ENCODE measurements at places on chromosomes 2 and 18.

- no peak for DNase-seq
Measured at GRCh38 chr2:169887120-169887519, 59.9 kb downstream of the UBR3 start.

GRCh38 chr2:127706215-127706990 lies 5.1 kb downstream of the SFT2D3 start:
- no peak for DNase-seq

DNA sequence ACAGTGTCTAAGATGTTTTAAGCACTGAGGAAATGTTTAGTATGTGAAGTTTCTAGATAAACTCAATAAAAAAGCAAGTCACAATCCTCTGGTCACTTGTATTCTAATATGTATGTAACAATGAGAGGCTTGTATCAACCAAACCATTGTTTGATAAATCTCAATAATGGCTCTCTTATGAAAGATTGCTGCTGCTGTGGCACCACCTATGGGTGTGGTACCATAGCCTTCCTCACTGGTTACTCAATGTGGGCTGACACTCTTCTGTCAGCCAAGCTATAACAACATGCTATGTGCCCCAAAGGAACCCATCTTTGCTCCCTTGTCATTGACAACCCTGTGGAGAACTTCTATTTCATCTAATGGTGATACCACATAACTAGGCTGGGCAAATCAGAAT lies 12.6 kb upstream of the RAB1A start:
- no peak for DNase-seq

DNA sequence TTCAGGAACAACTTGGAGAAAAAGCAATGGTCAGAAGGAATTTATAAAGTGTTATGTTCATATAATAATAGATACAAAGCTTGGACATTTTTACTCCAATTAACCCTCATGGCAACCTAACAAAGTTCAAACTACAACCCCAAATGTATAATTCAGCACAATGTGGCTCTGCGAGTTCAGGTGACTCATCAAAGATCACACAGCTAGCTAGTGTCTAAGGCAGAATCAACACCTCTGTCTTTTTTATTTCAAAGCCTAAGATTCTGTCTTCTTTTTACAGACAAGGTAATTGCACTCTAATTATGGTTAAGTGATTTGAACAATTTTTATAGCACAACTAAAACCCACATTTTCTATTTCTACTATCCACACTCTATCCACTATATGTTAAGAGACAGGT lies 90.5 kb downstream of the CHST9 start:
- no peak for DNase-seq

GRCh38 chr18:10979411-10979810 lies 170.0 kb downstream of the PIEZO2 start:
- DNase-seq = no peak

GRCh38 chr2:210198326-210198725 lies 26.9 kb downstream of the ACADL start:
- DNase-seq = no peak

DNA sequence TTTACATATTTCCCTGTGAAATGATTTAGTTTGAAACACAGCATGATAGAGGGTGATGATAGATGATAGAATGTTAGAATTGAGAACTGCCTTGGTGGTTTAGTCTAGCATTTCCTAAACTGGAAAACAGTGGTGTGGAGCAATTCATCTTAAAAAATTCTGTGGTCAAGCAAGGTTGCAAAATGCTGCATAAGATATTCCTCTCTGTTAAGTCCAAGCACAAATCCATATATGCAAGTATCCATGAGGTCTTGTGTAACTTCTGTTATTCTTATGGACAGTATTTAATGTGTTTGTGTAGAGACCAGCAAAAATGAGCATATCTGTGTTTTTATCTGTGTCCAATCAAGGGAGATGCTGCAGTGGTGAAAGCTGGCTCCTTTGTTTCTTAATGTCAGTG lies 30.0 kb downstream of the CPS1 start:
- no peak for DNase-seq

- no peak for DNase-seq
Measured at GRCh38 chr2:206824087-206824618, 58.7 kb downstream of the FASTKD2 start.

GRCh38 chr2:158323381-158323780 lies 133.2 kb downstream of the CCDC148 start:
- DNase-seq = no peak

DNA sequence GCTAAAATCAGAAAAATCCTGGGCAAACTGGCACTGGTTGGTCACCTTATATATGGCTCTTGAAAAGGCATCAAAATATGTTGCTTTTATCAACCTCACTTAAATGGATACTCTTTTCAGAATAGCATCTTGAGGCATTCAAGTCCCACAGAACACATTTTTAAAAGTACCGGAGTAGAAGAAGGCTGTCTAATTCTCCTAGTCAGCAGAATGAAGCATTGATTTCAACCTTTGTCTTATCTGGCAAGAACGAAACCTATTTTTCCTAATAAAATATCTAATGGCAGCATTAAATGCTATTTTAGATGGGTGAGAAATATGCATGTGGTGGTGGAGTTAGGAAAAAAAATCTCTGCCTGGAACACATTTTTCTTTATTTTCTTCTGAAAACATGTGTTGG lies 27.8 kb downstream of the TMEFF2 start:
- no peak for DNase-seq

DNA sequence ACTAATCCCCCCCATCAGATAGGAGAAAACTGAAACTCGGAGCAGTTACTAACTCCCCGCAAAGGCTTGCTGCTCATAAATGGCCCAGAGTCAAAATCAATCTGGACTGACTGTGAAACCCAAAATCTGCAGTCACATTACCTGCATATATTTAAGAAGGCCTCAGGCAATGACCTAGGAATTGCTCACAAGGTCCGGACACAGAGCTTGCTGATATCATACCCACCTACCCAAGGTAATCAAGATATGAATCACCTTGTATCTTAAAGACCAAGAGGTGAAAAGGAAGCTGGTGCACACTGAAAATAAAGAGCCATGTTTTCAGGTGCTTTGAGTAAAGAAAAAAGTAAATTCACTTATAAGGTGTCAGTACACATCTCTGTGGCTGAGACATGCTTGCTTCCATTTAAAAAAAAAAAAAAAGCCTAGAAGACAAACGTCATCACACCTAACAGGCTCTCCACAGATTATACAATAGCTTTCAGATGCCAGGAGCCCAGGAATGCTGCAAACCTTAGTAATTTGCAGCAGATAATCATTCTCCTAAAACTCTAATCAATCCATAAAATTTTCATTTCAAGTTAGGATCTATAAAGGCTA lies 195.4 kb downstream of the ZEB2 start:
- no peak for DNase-seq

GRCh38 chr2:26067980-26068507 lies 34.2 kb downstream of the RAB10 start:
- no peak for DNase-seq

DNA sequence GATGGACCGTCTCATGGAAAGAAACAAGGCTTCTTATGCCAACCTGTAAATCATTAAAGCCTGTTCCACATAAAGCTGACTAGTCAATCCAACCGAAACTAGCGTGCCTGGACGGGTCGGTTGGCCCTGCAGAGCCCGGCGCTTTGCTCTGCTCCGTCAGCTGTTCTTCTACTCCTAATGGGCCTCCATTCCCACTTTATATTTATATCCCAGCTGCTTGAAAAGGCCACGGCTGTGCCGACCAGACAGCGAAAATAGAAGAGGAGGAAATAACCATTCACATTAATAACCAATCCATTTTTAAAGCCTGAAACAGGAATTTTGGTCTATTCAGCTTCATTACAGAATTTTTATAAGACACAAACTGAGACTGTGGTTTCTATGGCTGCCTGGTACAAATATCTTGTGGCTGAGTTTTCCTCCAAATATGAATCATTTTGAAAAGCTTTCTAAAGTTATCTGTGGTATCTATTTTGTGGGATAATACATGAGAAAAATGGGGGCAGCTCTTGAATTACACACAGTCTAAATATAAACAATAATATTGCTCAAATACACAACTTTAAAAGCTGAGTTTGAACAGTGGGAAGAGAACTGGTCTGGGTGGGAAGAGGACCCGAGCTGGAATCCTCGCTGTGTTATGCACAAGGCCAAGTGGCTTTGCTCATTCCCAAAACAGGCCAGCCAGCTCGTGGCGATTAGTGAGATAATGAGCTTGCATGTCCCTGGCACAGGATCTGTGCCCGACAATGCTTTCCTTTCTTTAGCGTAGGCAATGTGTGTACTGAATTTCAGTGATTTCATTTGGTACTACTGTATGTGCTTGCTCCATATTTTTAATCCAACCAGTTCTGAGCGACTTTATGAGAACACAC lies 10.5 kb upstream of the FAM124B start:
- no peak for DNase-seq

DNA sequence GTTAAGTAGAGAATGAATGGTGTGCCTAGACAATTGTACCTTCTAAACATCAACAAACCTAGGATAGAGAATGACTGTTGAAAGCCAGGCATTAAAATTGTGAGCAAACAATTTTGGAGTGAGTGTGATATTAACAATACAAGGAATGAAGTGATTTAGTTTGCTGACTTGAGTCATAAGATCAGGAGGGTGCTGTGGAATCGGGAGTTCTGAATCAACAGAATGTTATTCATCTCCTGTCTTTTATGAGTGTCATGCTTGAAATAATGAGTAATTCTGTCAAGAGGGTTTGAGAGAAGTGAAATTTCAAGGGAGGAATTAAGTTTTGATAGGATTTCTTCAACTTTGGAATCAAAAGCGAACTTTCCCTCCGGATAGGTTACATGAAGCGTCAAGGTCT lies 214.4 kb upstream of the DSEL start:
- DNase-seq = no peak

DNA sequence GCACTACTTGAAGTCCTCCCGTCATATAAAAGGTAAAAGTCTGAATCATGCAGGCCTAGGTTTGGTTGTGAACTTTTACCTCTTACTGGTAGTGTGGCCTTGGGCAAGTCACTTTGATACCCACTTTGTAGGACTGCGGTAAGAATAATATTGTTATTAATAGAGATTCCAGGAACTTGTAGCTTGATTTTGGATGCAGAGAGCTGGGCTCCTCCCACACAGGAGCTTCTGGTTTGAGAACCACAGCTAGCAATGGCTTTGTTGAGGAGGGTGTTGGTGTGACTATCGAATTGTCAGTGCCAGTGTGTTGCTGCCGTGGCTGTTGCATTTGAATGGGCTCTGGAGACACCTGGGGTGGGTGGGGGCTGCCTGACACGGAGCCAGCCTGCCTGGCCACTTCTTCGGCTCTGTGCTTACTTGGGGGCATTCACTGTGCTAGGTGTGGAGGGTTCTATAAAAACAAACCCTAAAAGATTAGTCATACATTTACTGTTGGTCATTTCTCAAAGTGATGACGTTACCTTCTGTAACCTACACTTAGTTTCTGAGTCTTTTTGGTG lies 38.5 kb downstream of the ASAP2 start:
- DNase-seq = no peak

GRCh38 chr2:101230541-101231001 lies 22.1 kb upstream of the CNOT11 start:
- no peak for DNase-seq

GRCh38 chr2:120861576-120862191 lies 126.0 kb downstream of the GLI2 start:
- no peak for DNase-seq

GRCh38 chr18:10949655-10950054 lies 199.7 kb downstream of the PIEZO2 start:
- no peak for DNase-seq

DNA sequence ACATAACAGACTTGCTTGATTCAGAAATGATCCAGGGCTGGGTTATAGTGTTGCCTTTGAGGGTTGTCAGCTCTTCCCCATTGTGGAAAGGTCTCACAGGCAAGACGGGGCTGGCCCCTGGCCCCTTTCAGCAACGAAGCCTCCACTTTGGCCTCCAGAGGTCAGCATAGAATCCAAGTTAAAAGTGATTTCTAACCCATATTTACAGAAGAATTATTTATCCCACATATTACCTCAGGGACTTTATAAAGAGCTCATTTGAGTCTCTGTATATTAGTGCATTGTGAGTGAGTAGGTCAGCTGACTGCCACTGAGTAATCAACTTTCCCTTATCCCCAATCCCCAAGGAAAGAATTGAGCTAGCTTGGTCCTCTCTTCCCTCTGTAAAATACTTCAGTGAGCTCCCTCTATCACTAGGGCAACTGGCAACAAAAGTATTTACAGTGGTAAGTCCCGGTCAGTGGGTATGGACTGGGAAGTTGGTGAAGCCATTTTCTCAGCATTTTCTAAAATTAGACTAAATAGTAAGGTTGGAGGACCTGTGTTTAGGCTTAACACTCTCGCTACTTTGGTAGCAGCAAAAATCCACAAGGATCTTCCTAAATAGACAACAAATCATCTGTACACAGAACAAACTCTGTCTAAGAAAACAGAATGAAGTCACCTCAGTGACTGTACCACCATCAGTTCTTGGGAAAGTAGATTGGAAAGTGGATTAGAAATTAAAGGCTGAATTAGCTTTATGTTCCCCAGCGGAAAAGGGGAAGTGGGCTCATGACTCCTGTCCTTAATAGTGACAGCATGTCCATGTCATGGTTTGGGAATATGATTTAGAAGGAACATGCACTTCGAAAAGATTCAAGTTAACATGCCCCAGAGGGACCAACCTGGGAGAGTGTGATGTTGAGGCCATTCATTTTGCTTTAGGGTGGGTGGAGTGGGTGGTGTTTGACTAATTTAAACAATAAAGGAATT lies 171.0 kb upstream of the SIX3 start:
- DNase-seq = no peak

- no peak for DNase-seq
Measured at GRCh38 chr2:205052781-205053180, 507.5 kb downstream of the PARD3B start.

DNA sequence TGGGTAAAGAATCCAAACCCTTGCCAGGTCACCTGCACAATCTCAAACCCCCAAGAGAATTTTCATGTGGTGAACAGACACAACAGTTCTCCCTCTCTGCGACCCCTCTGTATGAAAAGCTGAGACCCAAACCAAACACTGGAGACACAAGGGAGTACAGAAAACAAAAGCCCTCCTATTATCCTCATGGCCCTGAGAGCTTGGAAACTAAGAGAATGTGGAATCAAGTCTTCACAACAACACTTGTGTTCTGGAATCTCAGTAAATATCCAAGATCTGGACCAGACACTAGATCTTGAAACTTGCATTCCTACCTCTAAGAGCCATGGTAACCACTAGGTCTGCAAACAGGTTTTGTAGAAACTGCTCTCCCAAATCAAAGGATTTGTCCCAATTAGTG lies 50.1 kb upstream of the CCDC150 start:
- DNase-seq = no peak

GRCh38 chr18:77049938-77050337 lies 82.6 kb downstream of the MBP start:
- DNase-seq = no peak

Measured in activated CD4-positive, CD25-positive, alpha-beta regulatory T cell (primary cell).